Stimulated activated CD4-positive, alpha-beta T cell treated with anti-CD3 and anti-CD28 coated beads, Interleukin-1b, Interleukin-23, amount 100 ng/mL, for 1 hour (primary cell): ENCODE measurements at places on chromosomes 4 and X.

DNA sequence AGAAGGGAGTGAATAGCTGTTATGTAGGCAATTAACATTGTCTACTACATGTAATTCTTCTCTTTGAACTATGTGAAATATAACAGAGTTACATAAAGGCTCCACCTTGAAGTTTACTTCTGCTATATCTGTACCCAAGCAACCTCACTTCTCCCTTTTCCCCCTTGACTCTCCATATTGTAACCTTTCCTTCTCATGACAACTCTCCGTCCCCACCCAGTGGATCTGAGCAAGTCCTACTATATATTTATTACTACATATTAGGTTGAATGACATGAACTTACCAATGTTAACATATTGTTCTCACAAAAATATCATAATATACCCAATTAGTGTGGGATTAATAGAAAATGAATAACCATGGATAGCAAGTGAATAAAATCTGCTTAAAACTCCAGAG lies 93.2 kb upstream of the ATP8A1 start:
- no peak for DNase-seq

- no peak for DNase-seq
Observed at GRCh38 chr4:38455092-38455862, 208.7 kb upstream of the KLF3 start.

- DNase-seq: no peak
Observed at GRCh38 chr4:139554642-139554892, 1.5 kb downstream of the SETD7 start.

DNA sequence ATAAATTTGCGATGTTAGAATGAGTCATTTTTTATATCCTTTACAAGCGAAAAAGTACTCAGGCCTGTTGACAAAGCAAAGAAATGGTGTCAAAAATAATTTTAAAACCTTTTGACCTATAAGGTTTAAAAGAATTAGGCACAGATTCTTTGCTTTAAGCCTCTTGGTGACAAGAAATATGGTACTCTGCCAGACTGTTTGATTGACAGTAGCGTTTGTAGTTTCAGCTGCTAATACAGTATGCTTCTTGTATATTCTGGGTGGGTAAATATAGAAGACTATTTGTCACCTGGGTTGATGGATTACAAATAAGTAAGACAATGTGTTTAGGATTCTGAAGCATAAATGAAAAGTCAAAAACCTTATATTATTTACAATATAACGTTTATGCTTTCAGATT lies 193.1 kb upstream of the PITX2 start:
- no peak for DNase-seq

- DNase-seq: no peak
Observed at GRCh38 chr4:151955721-151956380, 195.0 kb upstream of the GATB start.

DNA sequence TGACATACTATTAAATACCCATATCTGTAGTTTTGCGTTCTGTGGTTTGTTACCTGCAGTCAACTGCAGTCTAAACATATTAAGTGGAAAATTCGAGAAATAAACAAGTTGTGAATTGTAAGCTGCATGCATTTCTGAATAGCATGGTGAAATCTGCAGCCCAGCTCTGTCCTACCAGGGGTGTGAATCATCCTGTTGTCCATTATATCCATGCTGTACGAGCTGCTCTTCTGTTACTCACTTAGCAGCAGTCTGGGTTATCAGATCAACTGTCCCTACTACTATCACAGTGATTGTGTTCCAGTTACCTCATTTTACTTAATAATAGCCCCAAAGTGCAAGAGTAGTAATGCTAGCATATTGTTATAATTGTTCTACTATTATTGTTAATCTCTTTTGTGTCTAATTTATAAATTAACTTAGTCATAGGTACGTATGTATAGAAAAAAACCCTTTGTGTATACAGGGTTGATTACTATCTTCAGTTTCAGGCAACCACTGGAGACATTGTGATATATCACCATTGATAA lies 173.7 kb upstream of the FAT4 start:
- no peak for DNase-seq

GRCh38 chr4:57424232-57424897 lies 314.2 kb upstream of the IGFBP7 start:
- DNase-seq: no peak

GRCh38 chrX:123157586-123157985 lies 26.5 kb upstream of the GRIA3 start:
- DNase-seq: no peak

DNA sequence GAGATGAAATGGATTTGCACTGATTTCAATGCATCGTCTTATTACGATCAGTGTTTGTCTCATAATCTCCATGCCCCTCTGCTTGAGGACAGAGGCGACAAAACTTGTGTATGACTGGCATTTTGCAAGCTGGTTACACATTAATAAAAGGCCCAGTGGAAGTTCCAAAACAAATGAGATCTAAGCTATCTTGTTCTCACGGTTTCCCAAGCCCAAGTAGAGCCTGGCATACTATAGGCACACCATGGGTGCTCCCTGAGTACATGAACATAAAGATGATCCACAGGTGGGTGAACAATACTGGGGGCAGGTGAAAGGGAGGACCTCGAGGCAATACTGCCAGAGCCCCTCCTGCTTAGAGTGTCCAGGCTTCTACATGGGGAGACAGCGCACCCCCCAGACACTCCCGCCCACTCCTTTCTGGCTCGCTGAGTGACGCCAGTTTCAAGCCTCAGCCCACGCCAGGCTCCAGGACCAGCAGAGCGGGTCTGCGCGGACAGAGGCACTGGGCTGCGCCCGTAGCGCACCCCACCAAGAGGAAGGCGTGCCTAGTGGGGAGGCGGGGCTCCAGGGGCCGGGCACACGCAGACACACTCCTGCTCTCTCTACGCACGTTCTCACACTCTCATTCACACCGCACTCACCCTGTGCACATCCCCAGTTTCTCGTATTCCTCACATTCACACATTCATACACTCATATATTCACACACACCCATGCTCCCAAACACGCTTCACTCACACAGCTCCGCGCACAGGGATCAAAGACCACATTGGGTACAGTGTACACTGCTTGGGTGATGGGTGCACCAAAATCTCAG lies 8.9 kb upstream of the GSX2 start:
- DNase-seq: no peak

GRCh38 chr4:151532001-151532708 lies 123.2 kb downstream of the FHIP1A start:
- DNase-seq: no peak

DNA sequence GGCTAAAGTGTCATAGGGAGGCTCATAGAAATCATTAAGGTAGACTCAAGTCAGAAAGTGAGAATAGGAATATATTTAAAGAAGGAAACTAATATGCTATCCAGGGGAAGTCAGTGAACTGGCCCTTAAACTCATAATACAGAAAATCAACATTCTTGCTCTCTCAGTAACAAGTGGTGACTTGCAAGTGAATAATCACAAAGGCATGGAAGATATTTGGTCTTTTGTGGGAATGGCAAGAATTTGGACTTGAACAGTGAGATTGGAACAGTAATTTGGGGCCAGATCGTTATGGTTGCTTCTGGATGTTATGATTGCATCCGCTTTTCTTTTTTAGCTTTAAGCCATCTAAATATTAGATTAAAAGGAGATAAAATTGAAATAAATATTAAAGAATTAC lies 103.8 kb downstream of the TBC1D19 start:
- no peak for DNase-seq

DNA sequence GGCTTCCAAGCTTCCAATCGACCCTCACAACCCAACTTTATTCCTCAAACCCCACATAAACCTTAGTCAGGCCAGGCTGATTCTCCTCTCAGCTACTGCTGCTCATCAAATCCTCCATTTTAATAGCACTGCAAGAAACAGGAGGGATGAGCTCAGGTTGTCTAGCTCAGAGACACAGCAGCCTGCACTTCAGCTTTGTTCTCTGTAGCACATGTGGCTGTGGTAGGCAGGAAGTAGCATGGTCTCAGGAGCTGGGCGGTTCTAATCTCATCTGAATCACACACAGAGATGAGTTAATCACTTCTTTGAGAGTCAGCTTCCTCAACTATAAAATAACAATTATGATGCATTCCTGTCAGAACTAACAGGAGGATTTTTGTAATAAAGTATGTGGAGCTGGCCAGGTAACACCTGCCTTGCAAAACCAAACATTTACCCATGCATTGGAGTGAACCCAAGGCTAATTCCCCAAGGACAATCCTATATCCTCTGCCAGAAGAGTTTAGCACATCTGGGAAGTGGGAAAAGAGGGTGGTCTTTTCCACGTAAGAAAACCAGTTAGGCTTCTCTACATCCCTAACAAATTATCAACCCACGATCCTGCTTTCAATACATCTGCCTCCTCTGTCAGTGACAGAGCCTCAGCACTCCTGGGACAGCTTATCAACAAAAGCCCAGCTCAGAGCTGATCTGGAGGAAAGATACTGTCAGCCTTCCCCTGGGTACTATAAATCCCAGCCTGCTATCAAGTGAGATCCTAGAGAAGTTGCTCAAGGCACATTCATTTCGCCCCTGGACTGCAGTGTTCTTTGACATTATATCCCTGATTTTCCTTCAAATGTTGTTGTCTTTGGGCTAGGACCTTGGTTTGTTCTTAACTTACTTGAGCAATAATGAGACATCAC lies 32.8 kb downstream of the ELOVL6 start:
- DNase-seq: peak; percentile 7

DNA sequence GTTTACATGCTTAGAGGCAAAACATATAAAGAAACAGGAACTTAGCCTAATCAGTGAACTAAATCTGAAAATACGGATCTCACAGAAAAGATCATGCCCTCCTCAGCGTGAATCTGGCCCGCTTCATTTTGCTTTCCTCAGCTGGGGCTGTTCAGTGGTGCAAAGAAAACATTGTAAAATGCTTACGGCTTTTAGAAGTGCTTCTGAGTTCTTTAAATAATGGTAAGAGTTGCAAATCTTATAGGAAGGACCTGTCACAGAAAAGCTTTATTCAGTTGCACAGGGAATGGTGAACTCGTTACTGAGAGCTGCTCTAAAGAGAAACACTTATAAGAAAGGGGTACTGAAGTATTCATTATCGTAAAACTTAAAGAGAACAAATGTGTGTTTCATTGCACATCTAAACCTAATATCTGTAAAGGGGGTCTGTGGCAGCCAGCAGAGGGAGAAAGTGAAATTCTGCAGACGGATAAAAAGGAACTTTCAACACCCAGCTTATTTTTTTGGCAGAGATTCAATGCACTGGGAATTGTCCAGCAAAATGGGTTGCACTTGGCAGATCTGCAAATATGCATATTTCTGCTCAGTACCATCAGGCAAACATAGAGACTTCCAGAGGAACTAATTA lies 139.2 kb upstream of the ANK2 start:
- DNase-seq: no peak

DNA sequence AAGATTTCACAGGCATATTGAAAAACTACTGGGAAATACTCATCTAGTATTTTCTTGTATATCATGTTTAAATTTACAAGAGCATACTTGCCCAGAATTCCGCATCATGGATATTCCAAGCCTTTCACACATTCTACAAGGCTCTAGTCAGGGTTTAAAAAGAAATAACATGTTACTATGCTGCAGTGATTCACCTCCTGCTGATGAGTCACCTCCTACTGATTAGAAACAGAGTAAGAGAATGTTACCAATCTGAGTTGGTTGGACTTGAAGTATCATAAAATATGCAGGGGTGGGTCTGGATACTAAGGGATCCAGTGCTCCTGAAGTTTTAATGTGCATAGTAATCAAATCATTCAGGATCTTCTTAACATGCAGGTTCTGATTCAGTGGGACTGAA lies 192.0 kb upstream of the ANK2 start:
- no peak for DNase-seq

- DNase-seq: no peak
Observed at GRCh38 chr4:185112104-185112503, 31.0 kb upstream of the SLC25A4 start.

DNA sequence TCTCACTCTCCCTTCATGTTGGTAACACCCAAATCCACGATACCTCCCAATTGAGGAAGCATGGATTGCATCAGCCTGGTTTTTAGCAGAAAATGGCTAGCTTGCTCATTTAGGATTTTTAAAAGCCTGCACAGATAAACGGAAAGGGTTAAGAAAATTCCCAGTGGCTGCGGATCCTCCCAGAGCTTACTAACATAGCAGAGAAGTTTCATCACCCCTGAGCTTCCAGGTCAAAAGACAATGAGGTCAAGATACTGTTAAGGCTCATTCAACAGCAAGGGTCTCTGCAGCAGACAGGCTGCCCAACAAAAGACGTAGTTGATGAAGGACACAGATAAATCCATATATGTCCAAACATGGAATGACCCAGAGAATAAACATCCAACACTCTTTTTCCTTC lies 220.2 kb downstream of the ASMT start:
- no peak for DNase-seq

- DNase-seq: no peak
Observed at GRCh38 chr4:26317766-26318165, 3.0 kb upstream of the RBPJ start.

- no peak for DNase-seq
Observed at GRCh38 chr4:4752576-4753401, 106.7 kb upstream of the MSX1 start.

- DNase-seq: no peak
Observed at GRCh38 chr4:148834804-148835631, 392.8 kb upstream of the NR3C2 start.

DNA sequence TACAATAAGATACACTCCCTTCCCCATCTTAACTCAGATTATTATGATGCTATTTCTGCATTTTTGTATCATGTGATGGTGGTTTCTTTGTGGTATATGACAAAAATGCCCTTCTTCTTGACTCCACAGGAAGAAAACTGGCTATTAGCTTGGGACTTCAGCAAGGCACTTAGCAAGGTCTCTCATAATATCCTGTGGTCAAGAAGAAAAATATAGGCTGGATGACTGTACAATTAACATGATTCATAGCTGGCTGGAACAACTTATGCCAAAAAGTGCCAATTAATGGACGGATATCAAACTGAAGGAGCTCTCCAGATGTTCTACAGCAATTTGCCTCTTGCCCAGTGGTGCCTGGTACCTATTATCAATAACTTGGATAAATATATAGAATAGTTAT lies 2.3 kb upstream of the MID1IP1 start:
- no peak for DNase-seq

- no peak for DNase-seq
Observed at GRCh38 chr4:172243551-172243950, 430.3 kb downstream of the GALNTL6 start.

GRCh38 chrX:81195712-81196111 lies 6.0 kb downstream of the HMGN5 start:
- DNase-seq: no peak

GRCh38 chr4:62133101-62133897 lies 933.2 kb downstream of the ADGRL3 start:
- DNase-seq: no peak

DNA sequence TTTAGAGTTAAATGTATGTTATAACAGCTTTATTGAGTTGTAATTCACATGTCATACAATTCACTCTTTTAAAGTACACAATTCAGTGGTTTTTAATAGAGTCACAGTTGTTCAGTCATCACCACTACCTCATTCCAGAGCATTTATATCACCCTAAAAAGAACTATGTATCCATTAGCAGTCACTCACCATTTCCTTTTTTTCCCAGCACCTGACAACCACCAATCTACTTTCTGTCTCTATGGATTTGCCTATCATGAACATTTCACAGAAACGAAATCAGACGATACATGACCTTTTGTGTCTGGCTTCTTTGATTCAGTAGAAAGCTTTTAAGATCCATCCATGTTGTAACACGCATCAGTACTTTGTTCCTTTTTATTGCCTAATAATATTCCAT lies 52.9 kb upstream of the FRAS1 start:
- DNase-seq: no peak
